ENCODE measurements at places on chromosomes 13 and 19. TPM values are rescaled to one million over a fixed set of nuclear protein-coding genes. Genes with fewer than 3 reads are reported as not detected.

Gene ZNF850
- 4.1 TPM for total RNA-seq

Gene KLK3
- not detected for total RNA-seq

DNA sequence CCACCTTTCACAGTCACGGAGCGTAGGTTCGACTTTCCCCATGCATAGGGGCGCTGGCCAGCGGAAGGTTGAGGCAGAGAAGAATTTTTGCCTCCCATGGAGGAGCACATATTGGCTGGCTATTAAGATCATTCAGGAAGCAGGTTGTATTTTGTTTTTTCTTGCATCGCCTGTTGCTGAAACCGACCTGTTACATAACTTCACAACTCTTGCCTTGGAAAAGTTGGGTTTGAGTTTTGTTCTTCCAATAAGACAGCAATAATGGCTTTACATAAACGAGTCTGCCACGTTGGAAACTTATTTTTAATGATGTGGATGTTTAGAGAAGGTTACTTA is 1.4 kb downstream of the UPF1 start:
- DNase-seq = no peak

DNA sequence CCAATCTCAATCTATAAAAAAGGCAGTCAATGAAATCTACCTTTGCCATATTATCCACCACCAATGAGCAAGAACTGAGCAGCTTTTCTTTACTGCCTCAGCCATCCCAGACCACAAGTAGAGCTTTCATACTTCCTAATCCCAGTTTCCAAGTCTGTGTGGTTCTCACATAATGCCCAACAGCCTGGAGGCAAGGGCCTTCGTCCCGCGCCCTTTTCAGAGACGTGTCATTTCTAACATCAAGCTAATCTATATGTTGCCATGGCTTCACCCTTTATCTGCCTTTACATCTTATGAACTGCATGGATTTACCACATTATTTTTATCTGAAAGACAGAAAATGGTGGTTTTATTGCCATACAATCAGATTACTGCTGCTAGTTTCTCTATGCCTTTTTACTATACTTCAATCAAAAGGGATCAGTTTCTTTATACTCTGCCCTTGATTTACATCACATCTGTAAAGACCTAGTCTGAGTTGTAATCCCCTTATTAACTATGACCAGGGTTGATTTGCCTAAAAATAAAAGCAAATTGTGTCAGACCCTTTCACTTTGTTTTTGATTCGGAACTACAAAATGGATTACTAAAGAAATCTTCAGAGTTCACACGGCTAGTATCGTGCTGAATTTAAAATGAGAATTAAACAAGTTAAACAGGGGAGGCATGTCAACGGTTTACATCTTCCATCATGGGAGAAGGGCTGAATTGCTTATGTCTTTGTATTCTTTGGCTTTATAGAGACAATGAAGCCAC is 5.9 kb downstream of the EFNB2 start:
- no peak for DNase-seq

DNA sequence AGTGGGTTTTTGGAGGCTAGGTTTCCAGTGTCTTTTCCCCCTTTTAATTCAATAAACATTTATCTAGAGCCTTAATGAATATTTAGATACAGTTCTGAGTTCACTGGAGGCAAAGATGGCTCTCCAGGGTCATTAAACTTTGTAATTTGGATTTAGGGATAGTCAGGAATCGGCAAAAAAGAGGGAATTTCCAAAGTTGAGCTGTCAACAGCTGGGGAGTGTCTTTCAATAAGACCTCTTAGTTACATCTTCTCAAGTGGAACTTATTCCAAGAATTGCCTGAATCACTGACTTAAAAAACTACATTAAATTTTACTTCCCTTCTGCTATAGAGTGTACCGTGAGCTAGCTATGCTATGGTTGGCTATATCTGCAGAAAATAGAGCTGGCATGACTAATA is 2.0 kb downstream of the LRCH1 start:
- DNase-seq = no peak

DNA sequence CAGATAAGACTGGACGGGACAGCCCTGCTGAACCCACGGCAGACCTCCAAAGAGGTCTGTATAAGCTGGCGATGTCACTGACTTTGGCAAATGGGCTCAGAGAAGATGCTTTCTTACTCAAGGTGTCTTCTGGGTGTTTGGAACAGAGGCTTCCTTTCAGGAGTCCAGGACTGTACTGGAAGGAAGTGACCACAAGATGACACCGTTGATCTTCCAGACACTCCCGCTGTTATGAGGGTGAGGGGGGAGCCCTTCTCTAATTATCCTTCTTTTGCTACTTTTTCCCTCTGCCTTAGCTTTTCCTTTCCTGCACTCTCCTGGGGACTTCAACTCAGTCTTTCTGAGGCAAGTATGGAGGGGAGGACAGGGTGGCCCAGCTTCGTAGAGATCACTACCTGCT is 65.2 kb upstream of the ZNF599 start:
- no peak for DNase-seq

DNA sequence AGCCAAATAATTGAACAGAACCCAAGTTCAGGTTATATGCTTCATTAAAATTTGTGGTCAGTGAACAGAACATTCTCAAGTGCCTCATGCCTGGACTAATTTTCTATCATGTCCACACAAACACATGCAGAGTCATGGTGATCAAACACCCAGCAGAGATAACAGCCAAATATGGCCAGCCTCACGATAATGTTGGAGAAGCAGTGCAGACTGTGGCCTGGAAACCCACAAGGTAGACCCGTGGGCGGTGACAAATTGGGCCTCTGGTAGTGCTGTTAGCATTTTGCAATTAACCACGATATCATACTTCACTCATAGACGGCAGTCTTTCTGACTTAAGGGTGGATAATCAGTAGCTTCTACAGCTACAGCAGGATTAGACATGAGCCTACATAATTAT is 35.0 kb upstream of the VWA8 start:
- no peak for DNase-seq

DNA sequence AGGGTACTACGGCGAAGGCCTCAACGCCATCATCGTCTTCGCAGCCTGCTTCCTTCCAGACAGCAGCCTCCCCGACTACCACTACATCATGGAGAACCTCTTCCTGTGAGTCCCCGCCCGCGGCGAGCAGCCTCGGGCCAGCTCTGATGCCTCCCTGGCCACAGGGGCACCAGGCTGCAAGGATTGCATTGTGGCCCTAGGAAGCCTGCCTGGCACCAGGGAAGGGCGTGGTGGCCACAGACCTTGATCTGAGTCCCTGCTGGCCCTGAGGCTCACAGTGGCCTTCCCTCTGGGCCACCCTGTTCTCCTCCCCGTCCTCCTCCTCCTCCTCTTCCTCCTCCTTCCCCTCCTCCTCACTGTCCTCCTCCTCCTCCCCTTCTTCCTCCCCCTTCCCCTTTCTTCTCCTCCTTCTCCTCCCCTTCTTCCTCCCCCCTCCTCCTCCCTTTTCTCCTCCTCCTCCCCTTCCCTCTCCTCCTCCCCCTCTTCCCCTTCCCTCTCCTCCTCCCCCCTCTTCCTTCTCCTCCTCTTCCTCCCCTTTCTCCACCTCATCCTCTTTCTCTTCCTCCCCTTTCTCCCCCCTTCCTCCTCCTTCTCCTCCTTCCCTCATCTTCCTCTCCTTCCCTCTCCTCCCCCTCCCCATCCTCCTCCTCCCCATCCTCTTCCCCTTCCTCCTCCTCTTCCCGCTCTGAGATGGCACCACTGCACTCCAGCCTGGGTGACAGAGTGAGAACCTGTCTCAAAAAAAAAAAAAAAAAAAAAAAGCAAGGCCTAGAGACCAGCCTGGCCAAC is 24.4 kb upstream of the NMRK2 start:
- no peak for DNase-seq

DNA sequence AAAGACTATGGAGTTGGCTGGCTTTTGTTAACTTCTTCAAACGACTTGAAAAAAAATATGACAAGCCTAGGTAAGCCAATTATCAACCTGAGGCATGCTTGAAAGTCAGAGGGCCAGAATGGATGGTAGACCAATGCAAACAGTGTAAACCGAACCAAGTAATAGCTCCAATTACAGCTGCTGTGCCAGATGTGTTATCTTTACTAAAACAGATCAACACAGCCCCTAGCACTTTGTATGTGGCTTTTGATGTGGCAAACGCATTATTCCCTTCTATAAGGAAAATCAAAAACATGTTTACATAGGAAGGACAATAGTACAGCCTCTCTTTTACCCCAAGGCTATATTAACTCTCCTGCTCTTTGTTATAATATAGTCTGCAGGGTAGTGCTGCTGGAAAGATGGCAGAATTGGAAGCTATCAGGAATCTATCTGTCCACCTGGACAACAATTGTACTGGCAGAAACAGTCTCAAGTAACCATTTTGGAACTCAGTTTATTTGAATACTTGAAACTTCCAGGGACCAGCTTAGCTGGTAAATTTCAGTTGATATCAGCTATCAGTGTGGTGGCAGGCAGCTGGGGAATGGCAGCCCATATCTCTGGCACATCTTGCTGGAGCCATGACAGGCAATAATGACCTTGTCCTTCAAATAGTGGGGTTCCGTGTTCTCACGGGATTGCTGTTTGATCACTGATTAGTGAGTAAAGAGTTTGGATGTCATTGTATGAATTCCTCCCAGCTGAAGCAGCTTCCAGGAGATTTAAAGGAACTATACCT is 144.4 kb upstream of the WASF3 start:
- no peak for DNase-seq

DNA sequence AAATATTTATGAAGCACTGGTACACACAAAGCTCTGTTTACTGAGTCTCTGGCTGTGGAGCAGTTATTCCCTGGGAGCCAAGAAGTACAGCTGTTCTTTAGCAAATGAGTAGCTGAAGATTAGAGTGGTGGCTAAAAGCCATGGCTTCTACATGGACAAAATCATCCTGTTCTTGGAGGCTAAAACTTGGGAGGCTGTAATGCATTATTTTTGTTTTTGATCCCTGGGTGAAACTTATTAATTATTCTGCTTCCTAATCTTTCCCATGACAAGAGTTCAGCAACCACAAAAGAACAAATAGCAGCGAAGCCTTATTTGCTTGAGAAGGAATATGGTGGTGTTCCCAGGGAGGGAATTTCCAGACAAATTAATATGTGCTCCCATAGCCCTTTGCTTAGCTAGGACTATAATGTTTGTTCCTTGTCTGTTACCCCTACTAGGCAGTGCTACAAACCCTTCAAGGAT is 109.5 kb downstream of the DCT start:
- DNase-seq = no peak

- DNase-seq = no peak
Measured at GRCh38 chr13:40589285-40590109, 76.9 kb downstream of the FOXO1 start.

DNA sequence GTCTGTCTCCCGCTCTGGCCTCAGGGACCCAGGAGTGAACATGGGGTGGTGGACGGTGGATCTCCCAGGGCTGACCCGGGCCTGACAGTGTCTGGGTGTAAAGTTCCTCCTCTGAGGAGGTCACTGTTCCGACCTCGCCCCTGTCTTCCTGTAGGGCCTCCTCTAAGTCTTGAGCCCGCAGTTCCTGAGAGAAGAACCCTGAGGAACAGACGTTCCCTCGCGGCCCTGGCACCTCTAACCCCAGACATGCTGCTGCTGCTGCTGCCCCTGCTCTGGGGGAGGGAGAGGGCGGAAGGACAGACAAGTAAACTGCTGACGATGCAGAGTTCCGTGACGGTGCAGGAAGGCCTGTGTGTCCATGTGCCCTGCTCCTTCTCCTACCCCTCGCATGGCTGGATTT is at the start of gene SIGLEC9:
Gene SIGLEC9, plus strand, starts transcription at position 178 of the 400 bp plus-strand sequence. Its CDS starts 69 bp downstream, at position 247.
- no peak for DNase-seq

GRCh38 chr13:50957620-50958019 is 48.0 kb downstream of the RNASEH2B start:
- no peak for DNase-seq

- no peak for DNase-seq
Measured at GRCh38 chr19:3632739-3633558, 6.4 kb upstream of the CACTIN start.
